NCI-H526 treated with DMSO at 0.1 percent for 48 hours (cell line): ENCODE measurements at places on chromosomes 7 and 10.

- DNase-seq = no peak
These were observed 138.2 kb downstream of the USP6NL start for GRCh38 chr10:11473128-11473760.

DNA sequence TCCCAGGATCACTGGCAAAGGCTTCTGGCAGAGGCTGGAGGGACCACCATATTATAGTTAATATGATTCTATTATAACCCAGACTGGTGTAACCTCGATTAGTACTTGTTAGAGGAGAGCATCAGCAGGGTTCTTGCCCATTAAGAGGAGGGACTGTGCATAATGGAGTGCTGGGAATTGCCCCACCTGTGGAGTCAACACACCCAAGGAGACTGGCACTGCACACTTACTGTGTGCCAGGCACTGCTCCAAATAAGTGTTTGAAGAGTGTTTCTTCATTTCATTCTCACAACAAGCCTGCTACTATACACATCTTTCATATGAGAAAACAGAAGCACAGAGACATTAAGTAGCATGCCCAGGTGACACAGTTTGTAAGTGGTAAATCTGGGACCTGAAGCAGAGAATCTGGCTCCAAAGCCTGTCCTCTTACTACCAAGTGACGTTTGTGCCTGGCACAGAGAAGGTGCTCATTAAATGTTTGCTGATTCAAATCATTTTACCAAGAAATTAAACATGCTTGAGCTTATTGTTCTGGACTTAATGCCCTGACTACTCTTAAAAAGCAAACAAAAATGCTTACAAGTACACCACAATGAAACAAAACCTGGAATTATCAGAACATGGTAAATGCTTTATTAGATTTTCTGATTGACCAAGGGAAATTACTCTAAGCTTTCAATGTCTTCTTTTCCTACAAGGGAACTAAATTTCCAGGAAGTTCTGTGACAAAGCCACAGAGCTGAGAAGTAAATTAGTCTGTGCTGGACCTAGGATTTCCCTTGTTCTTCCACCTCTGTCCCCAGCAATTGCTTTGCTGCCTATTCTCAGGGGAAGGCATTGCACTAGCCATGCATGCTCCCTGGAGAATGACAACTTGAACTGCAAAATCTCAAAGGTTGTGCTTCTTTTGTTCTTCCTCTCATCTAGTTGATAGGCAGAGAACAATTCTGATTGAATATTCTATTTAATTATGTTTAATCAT is 809 bp downstream of the SLC13A1 start:
- DNase-seq = no peak

GRCh38 chr10:47046321-47047126 is 135.3 kb downstream of the PTPN20 start:
- DNase-seq = no peak

DNA sequence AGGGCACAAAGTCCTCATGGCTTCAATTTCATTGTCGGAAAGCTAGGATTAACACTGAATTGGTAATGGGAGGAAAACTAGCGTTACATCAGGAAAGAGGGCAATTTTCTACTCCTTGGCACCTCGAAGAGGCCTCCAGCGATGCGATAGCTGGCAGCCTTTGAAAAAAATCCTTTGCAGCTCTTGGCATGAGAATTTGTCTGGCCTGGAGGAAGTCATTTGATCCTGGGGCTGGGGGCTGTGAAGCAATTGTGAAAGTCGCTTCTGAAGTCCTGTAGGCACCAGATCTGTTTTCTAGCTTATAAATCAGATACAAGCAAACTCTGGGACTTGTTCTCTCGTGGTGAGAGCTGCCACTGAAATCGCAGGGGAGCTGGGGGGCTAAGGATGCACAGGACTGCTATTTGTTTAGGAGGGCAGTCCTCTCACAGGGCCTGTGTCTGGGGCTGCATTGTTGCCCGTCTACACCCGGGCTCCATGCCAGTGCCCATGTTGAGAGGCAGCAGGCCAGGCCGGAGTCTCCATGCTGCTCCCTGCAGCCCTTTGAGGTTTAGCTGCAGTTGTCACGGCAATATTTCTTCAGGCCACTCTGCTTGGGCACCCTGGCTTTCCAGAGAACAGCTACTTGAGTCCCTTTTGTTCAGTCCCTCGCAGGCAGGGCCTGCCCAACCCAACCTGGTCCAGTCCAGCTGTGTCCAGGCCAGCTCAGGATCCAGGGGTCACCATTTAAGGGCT is 206.8 kb upstream of the LYZL1 start:
- DNase-seq = no peak

- DNase-seq = no peak
These were observed 757.3 kb downstream of the TYW1 start for GRCh38 chr7:67753891-67754290.

- DNase-seq = no peak
These were observed 18.8 kb downstream of the REEP3 start for GRCh38 chr10:63539994-63540393.

- no peak for DNase-seq
These were observed 36.7 kb downstream of the ZC3HAV1 start for GRCh38 chr7:139072796-139073195.

DNA sequence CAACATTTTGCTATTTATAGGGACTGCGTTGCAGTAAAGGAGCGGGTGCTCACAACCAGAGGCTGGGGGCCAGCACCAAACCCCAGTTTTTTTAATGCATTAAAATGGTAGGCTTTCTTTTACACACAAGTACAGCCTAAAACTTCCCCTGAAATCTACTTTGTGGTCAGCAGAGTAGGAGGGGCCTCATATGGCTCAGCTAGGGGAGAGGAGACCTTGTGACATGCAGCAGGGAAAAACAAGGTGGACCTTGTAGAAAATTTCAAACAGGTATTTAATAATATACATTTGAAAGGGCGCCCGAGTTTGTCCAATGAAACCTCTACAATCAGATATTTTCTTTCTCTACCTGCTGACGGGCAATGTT is 1.4 kb downstream of the CCDC136 start:
- DNase-seq = no peak

DNA sequence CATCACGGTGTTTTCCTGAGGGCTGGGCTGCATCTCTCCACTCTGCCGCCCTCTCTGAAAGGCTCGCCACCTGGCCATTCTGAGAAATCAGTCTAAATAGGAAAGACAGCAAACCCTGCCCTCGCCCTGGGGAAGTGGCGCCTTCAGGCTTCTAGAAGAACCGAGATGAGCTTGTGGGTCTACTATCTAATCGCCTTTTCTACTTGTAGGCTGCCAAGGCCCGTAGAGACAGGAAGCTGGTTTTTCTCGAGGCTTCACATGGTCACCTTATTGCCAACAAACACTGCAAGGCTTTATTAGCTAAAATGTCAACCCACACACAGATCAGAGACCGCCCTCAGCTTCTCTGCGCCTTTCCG is 21.4 kb downstream of the LAT2 start:
- no peak for DNase-seq

DNA sequence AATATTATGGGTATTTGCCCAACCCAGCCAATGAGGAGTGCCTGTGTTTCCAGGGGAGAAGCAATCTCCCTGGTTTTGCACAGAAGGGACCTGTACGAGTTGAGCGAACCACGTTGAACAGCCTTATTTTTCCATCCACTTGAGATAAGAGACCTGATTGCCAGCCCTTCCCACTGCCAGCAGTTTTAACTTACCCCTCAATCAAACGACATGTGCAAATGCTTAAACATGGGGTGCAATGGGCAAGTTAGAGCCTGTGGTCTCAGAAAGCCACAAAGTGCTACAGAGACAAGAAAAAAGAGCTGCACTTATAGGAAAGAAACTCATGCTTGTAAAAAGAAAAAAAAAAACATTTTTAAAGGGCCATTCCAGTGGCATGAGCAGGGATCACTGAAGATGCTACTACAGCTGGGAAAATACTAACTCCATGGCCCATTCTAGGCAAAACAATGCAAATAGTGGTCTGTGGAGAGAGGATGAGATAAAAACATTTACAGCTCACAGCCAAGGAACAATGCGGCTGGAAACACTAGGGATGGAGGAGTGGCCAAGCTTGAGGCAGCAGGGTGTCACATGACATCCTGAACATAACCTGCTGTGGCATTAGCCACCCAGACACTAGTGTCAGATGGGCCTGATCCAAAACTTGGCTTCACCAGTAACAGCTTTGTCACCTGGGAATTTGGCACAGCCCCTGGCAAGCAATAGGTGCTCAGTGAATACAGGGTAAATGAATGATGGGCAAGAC is 162.8 kb downstream of the ELMO1 start:
- peak; percentile 93 for DNase-seq

DNA sequence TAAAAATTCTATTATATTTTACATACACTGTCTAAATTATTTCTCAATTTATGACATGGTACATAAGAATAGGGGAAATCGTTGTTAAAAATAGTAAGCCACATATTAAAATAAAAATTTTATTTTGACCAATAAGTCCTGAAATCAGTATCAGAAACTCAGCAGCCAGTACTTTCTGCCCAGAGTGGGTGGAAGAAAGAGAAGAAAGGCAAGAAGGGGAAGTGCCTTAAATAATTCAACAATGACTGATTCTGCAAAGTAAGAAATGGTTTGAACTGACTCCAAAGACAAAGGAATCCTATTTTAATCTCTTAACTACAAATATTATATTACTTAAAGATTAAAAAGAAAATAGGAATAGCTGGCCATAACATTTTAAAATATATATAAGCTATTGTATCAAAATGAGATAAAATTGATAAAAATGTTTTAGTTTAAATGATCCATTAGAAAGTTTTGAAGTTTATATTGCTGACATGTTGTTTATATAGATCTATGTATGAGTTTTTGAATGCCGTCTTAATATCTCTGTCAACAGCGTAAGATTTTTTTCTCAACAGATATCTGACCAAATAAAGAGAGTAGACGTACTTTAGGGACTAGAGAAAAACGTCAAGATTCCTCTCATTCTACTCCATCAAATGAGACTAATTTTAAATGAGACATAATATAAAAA is 30.2 kb upstream of the NRCAM start:
- DNase-seq = no peak

GRCh38 chr7:22809902-22810642 is 12.6 kb downstream of the TOMM7 start:
- no peak for DNase-seq

GRCh38 chr7:77699056-77699455 is 2.8 kb downstream of the RSBN1L start:
- DNase-seq = peak; percentile 28

DNA sequence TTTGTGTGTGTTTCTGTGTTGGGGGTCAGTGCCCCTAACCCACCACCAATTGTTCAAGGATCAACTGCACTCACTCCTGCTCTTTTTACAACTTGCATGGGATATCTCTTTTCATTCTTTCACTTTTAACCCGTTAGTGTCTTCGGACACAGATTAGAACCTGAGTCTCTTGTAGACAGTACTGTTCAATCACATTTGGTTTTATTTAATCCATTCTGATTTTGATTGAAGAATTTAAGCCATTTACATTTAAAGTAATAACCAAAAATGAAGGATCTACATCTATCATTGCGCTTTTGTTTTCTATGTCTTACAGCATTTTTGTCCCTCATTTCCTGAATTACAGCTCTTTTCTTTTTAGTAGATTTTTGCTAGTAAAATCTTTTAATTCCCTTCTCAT is 43.6 kb downstream of the ZNF248 start:
- no peak for DNase-seq

GRCh38 chr7:148872188-148872587 is 11.9 kb downstream of the EZH2 start:
- DNase-seq = no peak

DNA sequence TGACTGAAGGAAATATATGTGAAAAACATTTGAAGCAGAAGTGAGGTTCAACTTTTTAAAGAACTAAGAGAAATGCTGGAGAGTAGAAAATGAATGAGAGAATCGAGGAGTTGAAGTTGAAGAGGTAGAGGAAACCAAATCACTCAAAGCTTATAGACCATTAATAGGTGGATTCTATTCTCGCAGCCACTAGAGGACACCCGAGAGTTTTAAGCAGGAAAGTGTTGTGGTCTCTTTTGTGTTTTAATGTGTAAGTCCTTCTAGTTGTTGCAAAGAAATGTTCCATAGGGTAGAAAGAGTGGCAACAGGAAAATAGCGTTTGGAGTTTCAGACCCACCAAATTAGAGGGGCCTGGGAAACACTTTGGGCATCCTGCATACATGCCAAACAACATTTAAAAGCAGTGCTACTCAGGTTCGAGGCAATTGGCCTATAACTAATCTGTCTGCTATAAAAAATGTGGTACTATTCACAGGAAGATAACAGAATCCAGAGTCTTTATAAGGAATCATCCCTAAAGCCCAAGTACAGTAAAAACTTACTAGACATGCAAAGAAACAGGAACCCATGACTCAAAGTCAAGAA is 75.3 kb upstream of the TAS2R16 start:
- DNase-seq = peak; percentile 55

GRCh38 chr7:144384555-144385245 is 18.8 kb downstream of the NOBOX start:
- DNase-seq = no peak

GRCh38 chr10:100980311-100980710 is 7.0 kb downstream of the MRPL43 start:
- no peak for DNase-seq

GRCh38 chr7:26670290-26670689 is 194.1 kb downstream of the SKAP2 start:
- no peak for DNase-seq

DNA sequence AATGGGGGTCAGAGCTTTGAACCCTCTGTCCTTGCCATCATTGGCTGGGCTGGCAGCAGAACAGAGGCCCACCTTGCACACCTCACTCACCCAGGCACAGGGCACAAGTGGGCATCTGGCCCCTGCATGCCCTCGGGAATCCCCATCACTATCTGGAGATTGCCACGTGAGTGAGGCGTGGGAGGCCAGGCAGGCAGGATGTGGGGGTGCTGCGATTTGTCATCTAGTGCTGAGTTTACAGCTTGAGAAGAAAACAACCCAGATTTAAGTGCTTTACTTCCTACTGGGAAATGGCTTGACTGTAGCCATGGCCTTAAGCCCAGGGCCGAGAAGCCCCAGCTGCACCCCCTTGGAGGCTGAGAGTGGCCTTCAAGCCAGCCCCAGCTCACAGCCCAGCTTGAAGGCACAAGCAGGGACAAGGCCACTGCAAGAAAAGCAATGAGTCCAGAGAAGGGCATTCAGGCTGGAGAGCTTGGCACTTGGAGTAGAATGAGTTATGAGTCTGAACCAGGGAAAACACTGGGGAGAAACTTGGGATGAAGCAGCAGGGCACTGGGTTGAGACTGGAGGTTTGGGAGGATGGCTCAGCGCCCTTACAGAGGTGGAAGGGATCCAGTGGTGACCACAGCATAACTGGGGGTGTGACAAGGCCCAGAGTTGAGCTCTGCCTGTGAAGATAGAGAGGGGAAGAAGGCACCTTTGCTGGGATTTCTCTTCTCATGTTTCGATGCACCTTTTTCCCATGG is 123.0 kb downstream of the CXCL12 start:
- DNase-seq = no peak

DNA sequence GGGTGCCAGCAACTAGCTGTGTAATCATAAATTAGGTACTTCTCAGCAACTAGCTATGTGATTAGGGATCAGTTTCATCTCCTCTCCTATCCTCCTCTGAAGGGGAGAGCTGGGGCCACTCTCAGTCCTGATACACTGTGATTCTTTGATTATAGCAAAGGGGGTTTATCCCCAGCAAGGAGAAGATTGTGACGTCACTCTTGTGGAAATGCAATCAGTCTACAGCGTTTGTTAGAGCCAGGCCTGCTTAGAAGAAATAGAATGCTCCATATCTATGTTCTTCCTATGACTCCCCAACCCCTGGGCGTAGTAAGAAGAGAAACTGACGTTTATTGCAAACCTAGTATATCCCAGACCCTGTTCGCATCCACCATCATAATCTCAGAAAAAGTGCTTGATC is 308.2 kb downstream of the GFRA1 start:
- no peak for DNase-seq

- no peak for DNase-seq
These were observed 192.2 kb upstream of the SVIL start for GRCh38 chr10:29826801-29827450.
